ENCODE measurements at places on chromosomes 6 and 20. TPM values are rescaled to one million over a fixed set of nuclear protein-coding genes. Genes with fewer than 3 reads are reported as not detected.

The BLTP3A gene
- polyA plus RNA-seq: 2.0 TPM

The TULP1 gene
- not detected for polyA plus RNA-seq

The UBD gene
- polyA plus RNA-seq: not detected

The C6orf118 gene
- polyA plus RNA-seq: not detected

The SIM1 gene
- polyA plus RNA-seq: not detected

The CLDN20 gene
- polyA plus RNA-seq: not detected

The GSTA4 gene
- 4.1 TPM for polyA plus RNA-seq

The BEND6 gene
- polyA plus RNA-seq: not detected

The NKAIN4 gene
- not detected for polyA plus RNA-seq

The MOG gene
- polyA plus RNA-seq: not detected

The HCRTR2 gene
- not detected for polyA plus RNA-seq

The TREML2 gene
- polyA plus RNA-seq: 12.4 TPM

The PTCRA gene
- 1.0 TPM for polyA plus RNA-seq

The TRERF1 gene
- 1.6 TPM for polyA plus RNA-seq

The MATN4 gene
- polyA plus RNA-seq: not detected

The RBPJL gene
- polyA plus RNA-seq: not detected

The PNPLA1 gene
- 0.19 TPM for polyA plus RNA-seq

The DDR1 gene
- polyA plus RNA-seq: 4.6 TPM

The KCNK16 gene
- polyA plus RNA-seq: not detected

The TAGAP gene
- 157 TPM for polyA plus RNA-seq

The SLC17A4 gene
- polyA plus RNA-seq: not detected

The C20orf202 gene
- polyA plus RNA-seq: not detected

The ELOVL2 gene
- not detected for polyA plus RNA-seq

The ME1 gene
- not detected for polyA plus RNA-seq

The BPIFB2 gene
- polyA plus RNA-seq: not detected

The PLG gene
- not detected for polyA plus RNA-seq

The SF3B5 gene
- polyA plus RNA-seq: 378 TPM

The SMAP1 gene
- polyA plus RNA-seq: 18.2 TPM

The CDH26 gene
- not detected for polyA plus RNA-seq

The LY6G6D gene
- not detected for polyA plus RNA-seq

The HLA-DMB gene
- polyA plus RNA-seq: 771 TPM

The ZNF165 gene
- polyA plus RNA-seq: 3.5 TPM

The ANGPT4 gene
- not detected for polyA plus RNA-seq

The TBXT gene
- not detected for polyA plus RNA-seq

The ADAM33 gene
- polyA plus RNA-seq: not detected

The LY86 gene
- polyA plus RNA-seq: 394 TPM

The WFDC2 gene
- polyA plus RNA-seq: 2.2 TPM

The SRMS gene
- 0.43 TPM for polyA plus RNA-seq

The PHF20 gene
- 107 TPM for polyA plus RNA-seq

The FRK gene
- polyA plus RNA-seq: 0.04 TPM

The C6orf132 gene
- polyA plus RNA-seq: not detected

The CLPSL1 gene
- polyA plus RNA-seq: not detected

The PRSS16 gene
- 3.2 TPM for polyA plus RNA-seq

The TEAD3 gene
- not detected for polyA plus RNA-seq

The RAMACL gene
- polyA plus RNA-seq: 0.15 TPM

The SLC22A16 gene
- polyA plus RNA-seq: not detected

The RIN2 gene
- not detected for polyA plus RNA-seq

The TFAP2D gene
- not detected for polyA plus RNA-seq

The TAB2 gene
- polyA plus RNA-seq: 8.1 TPM

The OOEP gene
- polyA plus RNA-seq: 0.79 TPM

The SULF2 gene
- polyA plus RNA-seq: 1.7 TPM

The OGFRL1 gene
- 2.7 TPM for polyA plus RNA-seq

The SMOC2 gene
- not detected for polyA plus RNA-seq

The RSPH9 gene
- 1.2 TPM for polyA plus RNA-seq

The GSTA3 gene
- polyA plus RNA-seq: not detected

The MUC22 gene
- polyA plus RNA-seq: not detected
